IMR-90 (cell line): ENCODE measurements at places on chromosomes 16 and 17. TPM values are rescaled to one million over a fixed set of nuclear protein-coding genes. Genes with fewer than 3 reads are reported as not detected.

OR3A3 gene
- total RNA-seq, result not detected in 2 replicates

SMTNL2 gene
- total RNA-seq, result not detected in 2 replicates

KRTAP4-6 gene
- total RNA-seq, result not detected in 2 replicates

KRT12 gene
- not detected in 2 replicates for total RNA-seq

KRTAP4-9 gene
- total RNA-seq, result not detected in 2 replicates

PLD6 gene
- 1.1 TPM in 2 replicates for total RNA-seq

JUP gene
- 12.9 and 14.7 TPM in 2 replicates for total RNA-seq

KRTAP9-8 gene
- total RNA-seq, result not detected in 2 replicates

PPM1E gene
- total RNA-seq, result under 0.01 TPM in 2 replicates

LCAT gene
- total RNA-seq, result 1.4 and 1.7 TPM in 2 replicates

SYNGR3 gene
- 1.8 and 1.9 TPM in 2 replicates for total RNA-seq

ALOX15 gene
- total RNA-seq, result not detected in 2 replicates

TSNAXIP1 gene
- total RNA-seq, result 0.56 and 0.72 TPM in 2 replicates

KRT32 gene
- not detected in 2 replicates for total RNA-seq

CCDC78 gene
- 0.54 and 0.56 TPM in 2 replicates for total RNA-seq

SCGB1C2 gene
- total RNA-seq, result not detected in 2 replicates

PGAP3 gene
- total RNA-seq, result 3.6 and 4.3 TPM in 2 replicates

ARHGAP27 gene
- total RNA-seq, result under 0.01 and 0.56 TPM in 2 replicates

NDUFAF8 gene
- total RNA-seq, result 11.1 and 21.1 TPM in 2 replicates

AOC2 gene
- 0.28 and 0.36 TPM in 2 replicates for total RNA-seq

TGFB1I1 gene
- total RNA-seq, result 24.9 and 30.0 TPM in 2 replicates

ALOXE3 gene
- under 0.01 TPM in 2 replicates for total RNA-seq

SYT17 gene
- not detected in 2 replicates for total RNA-seq

SHMT1 gene
- total RNA-seq, result 7.5 and 8.1 TPM in 2 replicates

TMEM100 gene
- 0.28 and 0.36 TPM in 2 replicates for total RNA-seq

KRT15 gene
- 2.9 and 3.6 TPM in 2 replicates for total RNA-seq

CNTD1 gene
- total RNA-seq, result not detected in 2 replicates

AATK gene
- under 0.01 TPM in 1 of 2 replicates, not detected in the other for total RNA-seq

TP53TG3B gene
- total RNA-seq, result not detected in 2 replicates

KRTAP4-4 gene
- total RNA-seq, result not detected in 2 replicates

KRTAP3-3 gene
- not detected in 2 replicates for total RNA-seq

SLC38A10 gene
- total RNA-seq, result 12.7 and 14.2 TPM in 2 replicates

SP6 gene
- under 0.01 TPM in 2 replicates for total RNA-seq

RPAIN gene
- total RNA-seq, result 28.7 and 40.0 TPM in 2 replicates

SLC5A2 gene
- total RNA-seq, result under 0.01 TPM in 1 of 2 replicates, not detected in the other

HAS3 gene
- total RNA-seq, result 0.28 and 0.36 TPM in 2 replicates

MYO15A gene
- 0.18 and 0.56 TPM in 2 replicates for total RNA-seq

MYL11 gene
- not detected in 2 replicates for total RNA-seq

CLEC3A gene
- total RNA-seq, result not detected in 2 replicates

SHISA6 gene
- total RNA-seq, result not detected in 2 replicates

NEK8 gene
- 3.1 and 5.2 TPM in 2 replicates for total RNA-seq

CLCN7 gene
- total RNA-seq, result 10.8 TPM in 2 replicates

ADAM11 gene
- 0.28 and 0.36 TPM in 2 replicates for total RNA-seq

GPR142 gene
- not detected in 2 replicates for total RNA-seq
